ENCODE measurements at places on chromosomes 4 and X.

GRCh38 chr4:183757060-183757459, 98.0 kb downstream of the TRAPPC11 start:
- DNase-seq: no peak

DNA sequence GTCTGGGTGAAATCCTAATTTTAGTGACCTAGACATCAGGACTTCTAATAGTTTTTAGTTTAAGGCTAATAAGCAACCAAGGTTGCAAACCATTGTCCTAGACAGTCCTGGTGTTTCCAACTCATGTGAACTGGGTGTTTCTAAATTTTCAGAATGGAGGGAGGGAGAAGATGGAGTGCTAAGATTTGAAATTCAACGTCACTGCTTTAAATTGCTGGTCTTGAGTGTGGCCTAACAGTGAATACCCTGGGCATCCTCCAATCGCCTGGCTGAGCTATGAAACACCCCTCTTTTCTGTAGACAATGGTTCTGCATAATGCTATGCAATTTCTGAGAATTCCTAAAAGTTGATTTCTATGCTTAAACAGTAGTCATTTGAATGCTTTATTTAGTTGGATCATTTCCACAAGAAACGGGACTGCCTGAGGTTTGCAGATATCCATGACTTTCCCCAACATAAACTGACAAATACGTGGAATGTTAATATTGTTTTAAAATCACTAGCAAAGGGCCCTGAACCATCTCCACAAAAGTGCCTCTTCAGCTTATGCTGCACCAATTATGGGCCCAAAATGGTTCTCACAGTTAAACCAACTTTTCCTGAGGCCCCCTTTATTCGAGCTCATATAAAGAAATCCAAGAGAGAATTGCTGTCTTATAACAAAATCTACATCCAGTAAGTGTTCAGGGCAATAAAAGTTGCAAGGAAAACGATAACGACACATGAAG, 1.1 kb downstream of the FBXL5 start:
- DNase-seq: no peak

GRCh38 chrX:31038575-31039326, 33.1 kb downstream of the FTHL17 start:
- DNase-seq: no peak

DNA sequence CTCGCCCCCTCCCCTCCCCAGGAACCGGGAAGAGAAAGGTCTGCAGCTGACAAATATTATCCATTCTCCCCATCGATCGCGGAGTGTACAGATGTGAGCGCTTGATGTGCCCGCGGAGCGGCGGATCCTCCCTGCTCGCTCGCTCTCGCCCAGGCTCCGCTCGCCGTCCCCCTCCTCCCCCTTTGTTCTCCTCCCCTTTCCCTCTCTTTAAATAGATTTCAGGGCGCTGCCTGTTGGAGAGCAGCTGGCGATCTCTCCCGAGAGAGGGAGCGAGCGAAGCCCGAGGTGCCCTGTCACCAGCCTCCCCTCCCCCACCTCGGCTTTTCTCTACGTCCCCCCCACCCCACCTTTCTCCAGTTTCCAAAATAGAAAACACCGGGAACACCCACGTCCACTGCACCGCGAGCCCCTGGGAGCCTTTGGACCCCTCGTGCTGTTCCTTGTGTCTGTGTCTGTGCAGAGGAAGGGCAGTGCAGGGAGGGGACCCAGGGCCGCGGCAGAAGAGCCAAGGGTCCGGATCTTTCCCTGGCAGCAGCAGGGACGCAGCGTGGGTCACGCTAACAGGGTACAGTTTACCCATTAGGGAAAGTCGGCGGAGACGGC, 56.6 kb upstream of the BCOR start:
- no peak for DNase-seq

DNA sequence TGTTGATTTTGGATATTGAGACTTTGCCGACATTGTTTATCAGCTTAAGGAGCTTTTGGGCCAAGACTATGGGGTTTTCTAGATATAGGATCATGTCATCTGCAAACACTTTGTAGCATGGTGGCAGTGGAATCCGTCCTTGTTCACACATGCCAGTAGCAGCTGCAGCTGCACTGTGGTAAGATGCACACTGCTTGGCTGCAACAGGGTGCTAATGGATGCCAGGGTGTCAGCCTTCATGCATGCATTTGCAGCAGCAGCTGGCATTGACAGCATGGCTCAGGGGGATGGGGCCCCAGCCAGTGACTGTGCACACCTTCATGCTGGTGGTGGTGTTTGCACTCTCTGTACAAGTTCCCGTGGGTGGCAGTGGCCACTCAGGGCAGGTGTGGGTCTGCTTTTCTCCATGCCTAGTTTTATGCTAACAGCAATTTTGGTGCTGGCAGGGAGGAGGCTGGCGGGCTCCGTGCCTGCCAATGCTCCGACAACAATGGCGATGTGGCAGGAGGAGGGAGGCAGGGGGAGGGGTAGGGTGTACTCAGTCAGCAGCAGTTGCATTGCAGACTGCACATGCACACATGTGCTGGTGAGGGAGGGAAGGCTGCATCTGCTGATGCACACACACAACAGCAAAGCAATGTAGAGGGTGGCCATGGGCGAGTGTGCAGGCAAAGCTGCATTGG, 37.5 kb downstream of the BEX3 start:
- no peak for DNase-seq

- DNase-seq: no peak
Measured at GRCh38 chrX:96578781-96579180, 105.9 kb upstream of the DIAPH2 start.

DNA sequence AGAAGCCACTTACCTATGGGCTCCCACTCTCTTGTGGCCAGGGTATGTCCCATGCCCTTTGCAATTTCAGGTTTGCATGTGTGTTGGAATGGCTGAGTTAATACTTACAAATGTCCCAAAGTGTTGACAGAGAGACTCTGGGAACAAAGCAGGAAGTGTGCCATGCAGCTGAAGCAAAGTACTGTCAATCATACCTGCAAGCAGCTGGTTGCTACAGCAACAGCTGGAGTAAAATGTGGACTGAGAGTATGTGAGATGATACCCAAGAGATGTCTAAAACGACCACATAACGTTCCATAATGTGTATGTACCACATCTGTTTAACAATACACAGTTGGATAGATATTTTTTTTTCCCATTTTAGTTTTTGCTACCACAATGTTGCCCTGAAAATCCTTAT, 82.8 kb upstream of the CAMK2D start:
- no peak for DNase-seq

DNA sequence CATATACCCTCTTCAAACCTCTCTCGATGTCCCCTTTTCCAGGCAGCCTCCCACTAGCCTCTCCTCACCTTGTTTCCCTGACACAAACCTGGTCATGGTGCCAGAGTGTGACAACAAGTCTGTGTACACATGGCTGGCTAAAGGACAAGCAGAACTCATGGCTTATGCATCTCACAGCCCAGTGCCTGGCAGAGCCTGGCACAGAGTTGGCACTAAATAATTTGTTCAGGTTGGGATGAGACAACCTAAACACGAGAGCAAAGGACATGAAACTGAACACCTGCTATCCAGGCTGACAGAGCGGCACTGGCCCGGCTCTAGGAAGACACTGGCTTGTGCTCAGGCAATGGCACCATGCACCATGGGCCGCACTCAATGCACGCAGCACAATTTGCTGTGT, 48.2 kb upstream of the FGFBP2 start:
- DNase-seq: no peak

DNA sequence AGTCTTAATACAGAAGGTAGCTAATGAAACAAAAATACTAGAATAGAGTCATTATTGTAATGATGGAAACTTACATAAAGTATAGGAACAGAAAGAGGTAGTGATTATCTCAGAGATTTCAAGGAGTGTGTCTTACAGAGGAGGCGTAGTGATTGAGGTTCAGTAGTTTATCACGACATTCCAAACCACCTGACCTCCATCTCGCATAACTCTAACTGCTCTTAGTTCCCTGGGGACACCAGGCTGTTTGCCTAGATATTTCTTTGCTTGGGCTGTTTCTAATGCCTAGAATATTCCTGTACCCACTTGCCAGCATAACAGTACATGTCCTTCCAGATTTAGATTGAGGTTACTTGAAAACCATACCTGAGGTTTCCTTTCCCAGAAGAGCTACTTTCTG, 29.1 kb downstream of the STAG2 start:
- DNase-seq: no peak

DNA sequence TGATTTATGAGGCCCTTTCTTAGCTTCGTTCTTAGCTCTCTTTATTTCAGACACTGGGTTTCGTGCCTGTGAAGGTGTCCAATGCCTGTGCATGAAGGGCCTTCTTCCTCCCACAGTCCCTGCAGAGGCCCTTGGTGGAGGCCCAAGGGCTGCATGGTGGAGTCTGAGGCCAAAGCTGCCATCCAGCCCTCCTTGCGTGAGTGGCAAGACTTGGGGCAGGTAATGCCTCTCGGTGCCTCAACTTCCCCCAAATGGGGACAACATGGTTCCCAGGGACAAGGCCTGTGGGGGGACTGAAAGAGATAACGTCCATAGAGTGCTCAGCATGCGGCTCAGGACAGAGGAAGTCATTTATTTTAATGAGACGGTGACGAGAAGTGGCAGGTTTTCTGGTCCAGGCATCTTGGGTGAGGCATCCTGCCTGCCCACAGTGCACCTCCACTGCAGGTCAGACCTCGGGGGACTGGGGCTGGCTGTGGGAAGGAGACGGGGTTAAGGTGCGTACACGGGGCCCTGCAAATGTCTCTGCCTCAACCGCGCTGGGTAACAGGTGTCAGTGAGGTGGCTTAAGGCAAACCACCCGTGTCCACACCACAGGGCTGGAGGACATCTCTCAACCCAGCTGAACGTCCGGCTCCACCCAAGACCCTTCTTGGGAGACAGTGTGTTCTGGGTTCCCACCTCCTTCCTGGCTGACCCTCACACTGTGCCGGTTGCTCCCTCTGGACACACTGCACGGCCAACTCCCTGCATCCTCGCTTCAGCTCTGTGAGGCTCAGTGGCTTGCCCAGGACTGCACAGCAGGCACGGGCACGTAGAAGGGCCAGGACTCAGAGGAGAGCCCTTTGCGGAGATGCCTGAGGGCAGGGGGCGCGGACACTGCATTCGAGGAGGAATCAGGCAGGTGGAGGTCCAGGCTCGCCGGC, 50.5 kb downstream of the PSAPL1 start:
- DNase-seq: no peak

DNA sequence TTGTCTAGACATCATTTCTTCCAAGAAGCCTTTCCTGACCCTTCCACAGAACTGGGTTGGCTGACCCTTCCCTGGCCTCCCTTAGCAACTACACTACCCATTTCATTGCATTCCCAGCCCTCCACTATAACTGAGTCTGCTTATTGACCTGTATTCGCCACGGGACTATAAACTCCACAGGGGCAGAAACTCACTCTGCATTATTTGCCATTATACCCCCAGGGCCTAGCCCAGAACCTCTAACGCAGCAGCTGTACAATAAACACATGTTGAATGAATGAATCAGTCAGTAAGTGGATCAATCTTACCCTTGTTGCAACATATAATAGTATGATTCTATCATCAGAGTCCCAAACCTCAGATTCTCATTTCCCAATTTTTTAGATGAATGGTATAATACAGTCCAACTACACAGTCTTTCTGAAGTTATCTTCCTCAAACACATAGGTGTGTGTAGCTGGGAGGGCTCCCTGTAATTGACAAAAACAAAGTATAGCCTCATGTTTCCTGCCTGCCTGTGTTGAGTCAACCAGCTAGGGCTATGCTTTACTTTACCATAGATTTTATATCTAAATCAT, 209.3 kb downstream of the CHIC2 start:
- DNase-seq: no peak

GRCh38 chr4:117010671-117011070, 74.7 kb downstream of the TRAM1L1 start:
- no peak for DNase-seq

- DNase-seq: no peak
Measured at GRCh38 chrX:133185938-133186337, 32.2 kb downstream of the TFDP3 start.

GRCh38 chr4:162323919-162324318, 160.1 kb upstream of the FSTL5 start:
- DNase-seq: no peak

DNA sequence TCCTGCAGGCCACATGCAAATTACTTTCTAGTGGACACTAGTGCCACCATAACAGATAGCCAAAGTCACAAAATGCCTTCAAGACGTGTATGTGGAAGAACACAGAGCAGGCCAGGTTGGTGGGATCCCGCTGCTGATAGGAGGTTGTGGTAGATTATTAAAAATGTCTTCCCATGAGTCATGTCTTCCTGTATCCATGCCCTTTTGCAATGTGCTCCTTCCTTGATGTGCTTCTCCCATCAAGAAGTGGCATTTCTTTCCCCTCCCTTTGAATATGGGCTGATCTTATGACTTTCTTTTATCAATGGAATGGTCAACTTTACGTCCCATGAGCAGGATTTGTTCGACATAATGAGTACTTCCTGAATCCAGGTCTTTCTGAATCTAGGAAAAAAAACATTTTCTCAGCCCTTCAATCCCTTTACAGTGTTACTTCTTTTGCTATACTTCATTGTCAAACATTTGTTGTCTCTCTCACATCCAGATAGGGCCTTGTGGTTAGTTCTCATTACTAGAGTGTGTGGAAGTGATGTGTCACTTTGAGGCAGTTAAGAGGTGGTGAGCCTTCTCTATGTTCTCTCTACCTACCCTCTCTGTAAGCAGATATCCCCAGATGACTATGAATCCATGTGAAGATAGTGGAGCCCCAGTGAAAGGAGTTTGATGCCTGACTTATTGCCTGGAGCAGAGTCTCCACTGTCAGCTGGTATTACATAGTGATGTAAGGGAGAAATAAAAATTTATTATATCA, 519.2 kb upstream of the DIPK2B start:
- DNase-seq: no peak

- DNase-seq: no peak
Measured at GRCh38 chrX:12741416-12741815, 49.8 kb upstream of the PRPS2 start.

GRCh38 chr4:80182237-80182866, 15.0 kb upstream of the PRDM8 start:
- no peak for DNase-seq

GRCh38 chrX:13275031-13275430, 44.8 kb downstream of the ATXN3L start:
- no peak for DNase-seq

DNA sequence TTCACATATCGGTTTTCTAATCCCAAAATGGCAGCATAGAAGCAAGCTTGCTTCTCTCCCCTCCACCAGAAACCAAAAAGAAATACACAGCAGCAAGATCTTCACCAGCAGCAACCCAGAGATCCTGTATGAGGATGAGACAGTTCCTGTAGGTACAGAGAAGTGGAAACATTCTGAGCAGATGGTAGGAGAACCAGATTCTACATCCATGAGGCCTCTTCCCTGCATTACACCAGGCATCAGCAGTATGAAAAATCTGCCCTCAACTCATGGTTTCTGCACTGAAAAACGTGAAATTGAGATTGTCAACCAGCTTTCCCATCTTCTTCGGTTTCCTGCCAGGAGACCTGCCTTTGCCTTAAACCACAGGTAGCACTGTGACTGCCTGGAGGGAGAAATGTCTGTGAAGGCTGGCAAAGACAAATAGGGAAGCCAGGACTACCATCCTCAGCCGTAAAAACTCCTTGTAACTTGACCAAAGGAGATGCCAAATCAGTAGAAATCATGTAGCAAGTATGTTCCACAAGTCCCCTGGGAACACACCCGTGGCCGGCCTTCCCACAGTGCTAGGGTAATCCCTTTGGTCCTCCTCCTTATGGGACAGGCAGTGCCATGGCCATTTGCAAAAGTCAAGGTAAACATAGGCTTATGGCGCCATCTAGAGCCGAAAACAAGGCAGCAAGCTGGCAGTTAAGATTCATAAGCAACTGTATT, 24.0 kb upstream of the MTHFD2L start:
- no peak for DNase-seq

- no peak for DNase-seq
Measured at GRCh38 chrX:41391606-41392005, 55.5 kb upstream of the NYX start.

- DNase-seq: no peak
Measured at GRCh38 chrX:30504309-30504708, 73.3 kb downstream of the TASL start.

- DNase-seq: no peak
Measured at GRCh38 chrX:102558607-102559006, 40.7 kb upstream of the ARMCX5 start.

All from activated effector memory CD4-positive, alpha-beta T cell treated with Interleukin-2 at 50 U/mL for 16 hours (primary cell).